Activated T-helper 2 cell treated with anti-CD3 and anti-CD28 coated beads, Interferon-gamma antibody, Interleukin-2, Interleukin-4, amounts not matched to agents 10 μg/mL and 5 μg/mL and 100 μg/mL, durations not matched to agents 14 hours and 24 hours and 36 hours (primary cell): ENCODE measurements at places on chromosomes 13 and 19.
A peak's percentile ranks its signal among the peaks of the same experiment; 100 is the strongest.

GRCh38 chr13:46804391-46804815, 7.4 kb upstream of the ESD start:
- no peak for DNase-seq

- DNase-seq = no peak
These were observed 126.0 kb downstream of the FOXO1 start for GRCh38 chr13:40540328-40541044.

DNA sequence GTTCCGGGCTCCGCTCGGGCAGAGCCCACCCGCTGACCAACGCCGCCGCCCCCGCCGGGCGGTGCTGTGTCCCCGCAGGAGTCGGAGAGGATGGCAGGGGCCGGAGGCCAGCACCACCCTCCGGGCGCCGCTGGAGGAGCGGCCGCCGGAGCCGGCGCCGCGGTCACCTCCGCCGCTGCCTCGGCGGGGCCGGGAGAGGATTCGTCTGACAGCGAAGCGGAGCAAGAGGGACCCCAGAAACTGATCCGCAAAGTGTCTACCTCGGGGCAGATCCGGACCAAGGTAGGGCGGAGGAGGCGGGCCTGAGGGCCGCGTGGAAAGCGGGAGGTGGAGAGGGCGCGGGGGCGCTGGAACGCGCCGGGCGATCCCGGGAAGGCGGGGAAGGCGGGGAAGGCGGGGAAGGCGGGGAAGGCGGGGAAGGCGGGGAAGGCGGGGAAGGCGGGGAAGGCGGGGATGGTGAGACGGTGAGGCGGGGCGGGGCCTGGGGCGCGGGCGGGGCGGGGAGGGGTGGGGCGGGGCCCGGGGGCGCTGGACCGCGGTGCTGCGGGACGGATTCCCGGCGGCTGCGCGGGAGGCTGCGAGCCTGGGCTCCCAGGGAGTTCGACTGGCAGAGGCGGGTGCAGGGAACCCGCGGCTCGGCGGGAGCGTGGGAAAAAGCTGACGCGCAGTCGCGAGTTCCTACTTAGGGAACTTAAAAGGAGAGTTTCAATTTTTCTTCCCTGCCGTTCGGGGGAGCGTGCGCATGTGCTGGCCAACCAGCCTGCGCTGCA, 421 bp downstream of the DGKH start:
- peak; percentile 59 for DNase-seq

DNA sequence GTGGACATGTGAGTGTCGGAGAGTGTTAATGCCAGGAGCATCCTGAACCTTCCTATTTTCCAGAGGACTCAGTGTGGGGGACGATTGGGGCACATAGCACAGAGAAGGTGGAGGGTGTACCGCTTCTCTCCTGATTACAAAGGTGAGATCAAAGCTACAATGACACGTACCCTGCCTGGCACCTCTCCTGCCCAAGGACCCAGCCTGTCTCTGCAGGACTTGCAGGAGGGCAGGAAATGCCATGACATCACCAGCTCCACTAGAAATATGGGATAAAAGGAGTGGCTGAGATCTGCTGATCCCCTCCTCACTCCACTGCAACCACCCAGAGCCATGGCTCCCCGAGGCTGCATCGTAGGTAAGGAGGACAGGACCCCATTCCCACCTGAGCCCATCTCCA, at the start of gene IGFL1:
Gene IGFL1 (plus strand): TSS at position 301 of the 400 bp plus-strand sequence. CDS start 33 bp downstream, at position 334.
- DNase-seq = no peak

GRCh38 chr13:71290963-71291841, 575.8 kb downstream of the DACH1 start:
- peak; percentile 30 for DNase-seq

DNA sequence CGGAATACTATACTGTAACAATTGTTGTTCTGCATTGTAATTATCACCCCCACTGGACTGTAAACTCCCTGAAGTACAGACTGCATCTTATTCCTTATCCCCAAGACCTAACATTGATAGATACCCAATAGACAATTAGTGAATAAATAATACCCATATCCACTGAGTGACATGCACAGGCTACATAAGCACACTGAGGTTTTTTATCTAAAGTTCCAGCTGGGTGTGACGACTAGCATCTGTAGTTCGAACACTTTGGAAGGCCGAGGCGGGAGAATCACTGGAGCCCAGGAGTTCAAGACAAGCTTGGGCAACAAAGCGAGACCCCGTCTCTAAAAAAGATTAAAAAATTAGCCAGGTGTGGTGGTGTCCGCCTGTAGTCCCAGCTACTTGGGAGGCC, 2.5 kb downstream of the KPNA3 start:
- no peak for DNase-seq

- DNase-seq = no peak
These were observed 222.4 kb downstream of the UQCRFS1 start for GRCh38 chr19:28990522-28990921.

DNA sequence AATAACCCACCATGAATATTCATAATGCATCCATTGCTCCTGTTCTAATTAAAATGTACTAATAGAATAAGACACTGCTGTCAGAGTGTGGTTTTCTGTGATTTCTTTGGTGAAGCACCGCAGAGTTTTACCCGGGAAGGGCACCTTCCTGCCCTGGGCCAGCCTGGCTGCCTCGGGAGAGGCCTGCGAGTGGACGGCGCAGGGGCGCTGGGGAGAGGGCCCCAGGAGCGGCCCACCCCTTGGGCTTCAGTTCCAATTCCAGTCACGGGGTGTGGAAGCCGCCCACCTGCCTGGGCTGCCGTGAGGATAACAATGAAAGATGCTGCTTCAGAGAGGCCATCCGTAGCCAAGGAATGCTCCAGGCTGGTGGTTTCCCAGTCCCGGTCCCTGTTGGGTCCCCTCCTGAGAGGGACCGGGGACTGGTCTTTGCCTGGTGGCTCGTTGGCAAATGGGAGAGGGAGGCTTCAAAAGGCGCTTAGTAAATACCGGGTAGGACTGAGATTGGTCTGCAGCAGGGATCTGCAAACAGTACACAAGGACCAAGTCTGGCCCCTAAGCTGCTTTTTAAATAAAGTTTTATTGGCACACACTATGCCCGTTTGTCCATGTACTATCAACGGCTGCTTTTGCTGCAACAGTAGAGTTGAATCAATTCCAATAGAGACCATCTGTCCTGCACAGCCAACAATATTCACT, 18.0 kb downstream of the TCF3 start:
- no peak for DNase-seq

GRCh38 chr13:47168066-47168465, 271.2 kb upstream of the HTR2A start:
- no peak for DNase-seq

GRCh38 chr13:38950987-38951386, 39.6 kb downstream of the STOML3 start:
- no peak for DNase-seq

DNA sequence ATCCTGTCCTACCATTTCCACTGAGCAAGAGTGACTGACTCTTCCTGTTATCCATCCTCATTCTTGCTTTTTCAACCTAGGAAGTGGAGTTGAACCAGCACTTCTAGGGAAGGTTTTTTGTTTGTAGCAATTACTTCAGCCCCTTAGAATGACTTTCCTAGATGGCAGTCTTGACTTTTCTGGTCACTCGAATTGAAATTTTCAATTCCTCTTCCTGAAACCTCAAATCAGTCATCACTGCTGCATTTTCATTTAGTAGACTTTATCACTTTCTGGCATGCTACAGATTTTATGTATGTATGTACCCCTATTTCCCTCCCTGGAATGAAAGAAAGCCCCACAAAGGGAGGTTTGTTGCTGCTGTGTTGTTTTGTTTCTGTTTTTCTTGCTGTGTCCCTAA, 915.9 kb downstream of the PCDH17 start:
- DNase-seq = no peak

- no peak for DNase-seq
These were observed 25.9 kb upstream of the NANOS2 start for GRCh38 chr19:45940515-45940805.

GRCh38 chr13:87827479-87827878, 156.3 kb downstream of the SLITRK5 start:
- DNase-seq = no peak

DNA sequence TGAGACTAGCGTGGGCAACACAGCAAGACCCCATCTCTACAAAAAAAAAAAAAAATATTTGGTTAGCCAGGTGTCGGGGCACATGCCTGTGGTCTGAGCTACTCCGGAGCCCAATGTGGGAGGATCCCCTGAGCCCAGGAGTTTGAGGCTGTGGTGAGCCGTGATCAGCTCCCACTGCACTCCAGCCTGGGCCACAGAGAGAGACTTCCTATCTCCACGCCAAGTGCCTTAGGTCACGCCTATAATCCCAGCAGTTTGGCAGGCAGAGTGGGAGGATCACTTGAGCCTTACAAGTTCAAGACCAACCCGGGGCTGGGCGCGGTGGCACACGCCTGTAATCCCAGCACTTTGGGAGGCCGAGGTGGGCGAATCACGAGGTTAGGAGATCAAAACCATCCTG, 8.7 kb upstream of the ADAT3 start:
- DNase-seq = no peak

DNA sequence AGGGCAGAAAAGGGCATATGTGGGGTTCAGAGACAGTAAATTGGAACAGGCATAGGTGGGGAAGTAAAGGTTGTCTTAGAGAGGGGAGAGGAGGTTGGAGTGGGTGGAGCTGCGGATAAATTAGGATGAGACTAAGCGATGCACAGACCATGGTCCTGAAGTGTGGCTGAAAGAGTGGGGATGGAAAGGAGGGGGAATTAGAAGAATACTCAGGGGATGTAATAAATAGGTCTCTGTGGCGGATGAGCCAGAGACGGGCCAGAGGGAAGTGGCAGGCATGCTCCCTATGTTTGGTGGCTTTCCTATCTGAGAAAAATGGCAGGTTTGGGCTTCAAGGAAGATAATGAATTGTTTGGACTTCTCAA, 123.4 kb downstream of the OLFM4 start:
- no peak for DNase-seq

DNA sequence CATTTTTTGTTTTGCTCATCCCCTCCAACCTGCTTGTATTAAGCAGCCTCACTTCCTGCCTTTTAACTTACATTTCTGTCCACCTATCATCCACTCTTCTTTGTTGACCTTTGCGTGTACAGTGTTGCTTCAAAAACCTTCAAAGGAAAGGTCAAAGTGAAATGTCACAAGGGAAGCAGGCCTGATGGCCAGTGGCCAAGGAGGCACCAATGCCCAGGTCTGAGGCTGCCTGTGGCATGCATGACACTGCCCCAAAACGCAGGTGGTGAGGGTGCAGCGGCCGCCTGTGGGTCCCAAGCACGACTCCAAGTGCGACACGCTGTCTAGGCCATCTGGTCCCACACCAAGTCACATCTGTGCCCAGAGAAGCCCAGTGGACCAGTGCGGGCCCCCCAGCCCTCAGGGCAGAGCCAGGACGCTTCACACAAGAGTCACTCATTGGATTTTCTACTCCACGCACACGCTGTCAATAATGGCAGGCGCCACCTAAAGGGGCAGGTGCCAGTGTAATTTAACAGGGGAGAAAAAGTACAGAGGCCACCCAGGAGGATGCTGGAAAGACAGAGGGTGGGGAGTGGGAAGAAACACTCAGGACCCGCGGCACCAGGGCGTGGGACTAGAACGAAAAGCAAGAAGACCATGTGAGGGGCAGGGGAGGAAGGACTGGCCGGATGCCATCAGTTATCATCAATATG, 23.5 kb downstream of the SLC7A1 start:
- DNase-seq = no peak

DNA sequence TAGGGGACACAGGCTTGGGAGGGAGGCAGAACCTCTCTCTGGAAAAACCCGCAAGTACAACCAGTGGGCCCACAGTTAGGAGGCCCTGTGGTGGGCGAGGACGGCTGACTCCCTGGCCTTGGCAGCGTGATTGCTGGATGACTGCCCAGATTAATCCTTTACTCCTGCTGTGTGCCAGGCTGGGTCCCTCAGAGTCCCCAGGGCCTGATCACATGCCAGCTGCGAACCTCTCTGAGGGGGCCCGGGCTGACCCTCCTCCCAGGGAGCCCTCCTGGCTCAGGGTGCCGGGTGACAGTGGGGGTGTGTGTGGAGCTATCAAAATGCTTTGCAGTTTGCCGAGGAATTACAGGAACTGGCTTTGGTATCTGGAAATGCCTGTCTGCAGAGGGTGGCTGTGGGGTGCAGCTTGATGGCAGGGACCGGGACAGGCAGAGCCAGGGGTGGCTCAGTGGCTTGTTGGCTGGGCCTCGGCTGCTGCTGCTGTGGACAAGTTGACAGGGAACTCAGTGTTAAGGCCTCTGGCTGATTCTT, 48.9 kb downstream of the DNM2 start:
- no peak for DNase-seq

GRCh38 chr19:18489627-18490184, 32.2 kb downstream of the ELL start:
- no peak for DNase-seq

GRCh38 chr19:30696514-30696913, 324.3 kb downstream of the ZNF536 start:
- DNase-seq = no peak

DNA sequence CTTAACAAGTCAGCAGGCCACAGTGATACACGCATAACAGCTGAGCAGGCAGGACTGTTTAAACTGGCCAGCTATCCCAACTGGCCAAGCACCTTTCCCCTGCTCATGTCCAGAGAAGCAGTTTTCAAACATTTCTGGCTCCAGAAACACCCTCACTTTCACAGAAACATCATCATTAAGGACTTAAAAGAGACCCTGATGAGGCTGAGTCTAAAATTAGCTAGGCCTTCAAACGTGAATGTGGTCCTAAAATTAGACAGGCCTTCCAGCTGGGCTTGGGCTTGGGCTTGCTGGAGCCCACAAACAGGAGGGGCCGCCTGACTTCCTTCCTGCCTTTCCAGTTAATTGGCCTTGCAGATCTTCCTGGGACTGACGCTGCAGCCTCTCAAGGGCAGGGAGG, 334.2 kb downstream of the DNAJC15 start:
- DNase-seq = no peak

DNA sequence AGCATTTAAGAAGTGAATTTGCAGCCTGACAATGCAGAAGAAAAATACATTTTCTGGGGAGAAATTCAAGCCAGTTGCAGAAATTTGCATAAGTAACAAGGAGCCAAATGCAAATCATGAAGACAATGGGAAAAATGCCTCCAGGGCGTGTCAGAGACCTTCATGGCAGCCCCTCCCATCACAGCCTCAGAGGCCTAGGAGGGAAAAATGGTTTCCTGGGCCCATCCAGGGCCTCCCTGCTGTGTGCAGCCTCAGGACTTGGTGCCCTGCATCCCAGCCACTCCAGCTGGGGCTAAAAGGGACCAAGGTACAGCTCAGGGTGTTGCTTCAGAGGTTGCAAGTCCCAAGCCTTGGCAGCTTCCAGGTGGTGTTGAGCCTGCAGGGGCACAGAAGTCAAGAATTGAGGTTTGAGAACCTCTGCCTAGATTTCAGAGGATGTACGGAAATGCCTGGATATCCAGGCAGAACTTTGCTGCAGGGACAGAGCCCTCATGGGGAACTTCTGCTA, 16.7 kb upstream of the ITM2B start:
- no peak for DNase-seq

DNA sequence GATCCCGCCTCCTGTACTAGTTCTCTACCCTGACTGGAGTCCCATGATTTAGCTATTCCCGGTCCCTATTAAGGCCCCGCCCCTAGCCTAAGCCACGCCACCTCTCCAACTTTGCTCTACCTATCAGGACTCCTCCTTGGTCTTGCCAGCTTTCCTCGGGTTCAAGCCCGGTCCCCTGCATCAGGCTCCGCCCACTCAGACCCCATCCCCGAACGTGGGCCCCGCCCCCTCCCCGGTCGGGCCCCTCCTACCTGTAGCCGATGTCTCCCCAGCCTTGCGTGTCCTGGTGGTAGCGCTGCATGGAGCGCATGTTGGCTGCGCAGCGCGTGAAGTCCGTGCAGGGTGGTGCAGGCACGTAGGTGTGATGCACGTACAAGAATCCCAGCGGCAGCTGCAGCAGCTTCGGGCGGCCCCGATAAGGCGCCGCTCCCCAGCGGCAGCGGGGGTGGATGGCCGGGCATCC, 7.3 kb upstream of the RASAL3 start:
- no peak for DNase-seq
